ENCODE measurements at places on chromosomes 2 and 18.

GRCh38 chr2:32746669-32747068 lies 118.8 kb downstream of the TTC27 start:
- no peak for DNase-seq

GRCh38 chr2:190726255-190726654 lies 77.4 kb downstream of the NAB1 start:
- DNase-seq: no peak

- DNase-seq: no peak
These were observed 3.5 kb upstream of the DSC2 start for GRCh38 chr18:31105733-31106132.

DNA sequence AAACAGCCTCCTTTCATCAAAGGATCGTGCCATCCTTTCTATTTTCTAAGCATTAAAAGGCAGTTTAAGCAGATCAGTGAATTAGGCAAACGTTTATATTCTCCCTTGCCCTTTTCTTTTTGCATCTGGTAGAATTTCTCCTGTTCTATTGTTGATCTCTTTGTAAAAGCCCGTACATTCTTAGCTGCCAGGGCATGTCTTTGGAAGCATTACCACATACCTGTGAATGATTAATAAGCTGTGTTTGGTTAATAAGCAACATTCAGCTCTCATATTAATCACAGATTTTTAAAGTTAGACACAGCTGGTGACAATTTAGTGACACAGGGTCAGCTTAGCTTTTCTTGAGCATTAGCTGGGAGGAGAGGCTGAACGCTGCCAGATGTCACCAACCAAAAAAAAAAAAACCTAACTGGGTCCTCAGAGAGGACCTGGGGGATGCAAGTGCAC lies 33.8 kb upstream of the CYP1B1 start:
- no peak for DNase-seq

DNA sequence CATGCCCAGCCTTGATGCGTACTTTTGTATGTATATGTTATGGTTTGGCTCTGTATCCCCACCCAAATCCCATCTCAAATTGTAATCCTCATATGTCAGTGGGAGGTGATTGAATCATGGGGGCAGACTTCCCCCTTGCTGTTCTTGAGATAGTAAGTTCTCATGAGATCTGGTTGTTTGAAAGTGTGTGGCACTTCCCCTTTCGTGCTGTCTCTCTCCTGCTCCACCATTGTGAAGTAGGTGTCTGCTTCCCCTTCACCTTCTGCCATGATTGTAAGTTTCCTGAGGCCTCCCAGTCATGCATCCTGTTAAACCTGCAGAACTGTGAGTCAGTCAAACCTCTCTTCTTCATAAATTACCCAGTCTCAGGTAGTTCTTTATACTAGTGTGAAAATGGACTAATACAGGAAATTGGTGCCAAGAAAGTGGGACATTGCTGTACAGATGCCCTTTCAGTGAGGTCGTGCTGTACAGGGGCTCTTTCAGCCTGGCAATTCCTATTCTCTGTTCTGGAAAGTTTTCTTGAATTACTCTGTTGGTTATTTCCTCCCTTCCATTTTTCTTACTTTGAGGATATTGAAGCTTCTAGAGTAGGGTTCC lies 38.2 kb downstream of the KCMF1 start:
- DNase-seq: no peak

DNA sequence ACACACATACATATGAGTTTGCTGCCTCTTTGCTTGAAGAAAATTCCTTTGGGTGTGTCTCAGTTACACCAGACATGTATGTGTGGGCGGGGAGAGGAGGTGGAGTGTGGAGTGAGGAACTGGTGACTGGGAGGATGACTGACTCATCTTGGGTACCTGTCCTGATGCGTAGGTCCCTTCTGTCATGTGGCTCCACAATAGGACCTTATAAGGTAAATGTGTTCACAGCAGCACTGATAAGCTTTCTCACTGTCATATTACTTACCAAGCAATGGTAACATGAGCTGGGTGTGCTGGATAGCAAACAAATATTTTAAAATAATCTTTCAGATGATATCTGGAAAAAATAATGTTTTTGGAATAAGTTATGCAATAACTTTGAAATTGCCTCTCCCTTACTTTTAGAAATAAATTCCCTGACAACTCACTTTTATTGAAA lies 45.1 kb downstream of the SLC9A2 start:
- DNase-seq: no peak

DNA sequence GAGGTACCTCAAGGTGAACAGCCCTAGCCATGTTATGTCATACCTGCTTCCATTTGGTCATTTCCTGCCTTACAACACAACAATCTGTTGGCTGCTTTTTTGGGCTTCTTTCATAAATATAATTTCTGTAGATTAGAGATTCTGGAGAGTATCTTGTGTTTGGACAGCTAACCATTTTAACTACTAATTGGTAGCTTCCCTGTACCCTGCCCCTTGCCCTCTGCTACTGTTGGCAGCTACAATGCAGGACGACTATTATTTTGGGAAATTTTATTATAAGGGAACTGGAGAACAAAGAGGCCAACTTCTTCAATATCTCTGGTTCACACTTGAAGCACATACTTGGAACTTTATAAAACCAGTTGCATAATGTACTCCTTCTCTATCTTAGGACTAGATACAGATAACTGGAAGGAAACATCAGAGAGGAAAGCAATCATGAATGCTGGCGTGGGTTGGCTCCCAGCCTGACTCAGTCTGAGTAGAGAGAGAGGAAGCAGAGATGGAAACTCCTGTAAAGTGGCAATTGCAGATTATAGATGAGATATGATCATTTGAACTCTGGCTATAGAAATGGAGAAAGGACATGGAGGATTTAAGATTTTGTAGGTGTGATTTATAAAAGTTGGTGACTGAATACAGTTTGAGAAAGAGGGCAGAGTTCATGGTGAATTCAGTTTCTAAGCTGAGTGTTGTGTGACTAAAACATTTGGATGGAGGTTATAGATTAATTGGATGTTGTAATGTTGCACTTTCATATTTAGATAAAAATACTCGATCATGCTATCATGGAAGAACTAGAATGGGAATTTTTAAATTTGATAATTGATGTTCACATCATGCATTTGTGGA lies 74.5 kb downstream of the MDH1 start:
- no peak for DNase-seq

GRCh38 chr2:12718015-12718671 lies 1.4 kb downstream of the TRIB2 start:
- DNase-seq: peak; percentile 54

DNA sequence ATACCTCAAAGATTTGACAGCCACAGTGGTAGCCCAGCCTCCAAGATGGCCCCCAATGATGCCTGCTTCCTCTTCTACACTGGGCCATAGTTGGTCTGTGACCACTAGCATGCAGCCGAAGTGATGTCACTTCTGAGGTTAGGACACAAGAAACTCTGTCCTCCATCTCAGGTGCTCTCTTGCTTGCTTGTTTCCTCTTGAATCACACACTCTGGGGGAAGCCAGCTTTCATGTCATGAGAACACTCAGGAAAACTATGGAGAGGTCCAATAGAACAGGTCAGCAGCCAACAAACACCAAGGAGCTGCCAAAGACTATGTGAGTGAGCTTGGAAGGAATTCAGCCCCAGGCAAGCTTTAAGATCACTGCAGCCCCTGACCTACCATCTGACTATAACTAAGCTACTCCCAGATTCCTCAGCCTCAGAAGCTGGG lies 3.3 kb upstream of the ADAM17 start:
- DNase-seq: peak; percentile 98

GRCh38 chr2:10738192-10738591 lies 16.8 kb downstream of the ATP6V1C2 start:
- no peak for DNase-seq

DNA sequence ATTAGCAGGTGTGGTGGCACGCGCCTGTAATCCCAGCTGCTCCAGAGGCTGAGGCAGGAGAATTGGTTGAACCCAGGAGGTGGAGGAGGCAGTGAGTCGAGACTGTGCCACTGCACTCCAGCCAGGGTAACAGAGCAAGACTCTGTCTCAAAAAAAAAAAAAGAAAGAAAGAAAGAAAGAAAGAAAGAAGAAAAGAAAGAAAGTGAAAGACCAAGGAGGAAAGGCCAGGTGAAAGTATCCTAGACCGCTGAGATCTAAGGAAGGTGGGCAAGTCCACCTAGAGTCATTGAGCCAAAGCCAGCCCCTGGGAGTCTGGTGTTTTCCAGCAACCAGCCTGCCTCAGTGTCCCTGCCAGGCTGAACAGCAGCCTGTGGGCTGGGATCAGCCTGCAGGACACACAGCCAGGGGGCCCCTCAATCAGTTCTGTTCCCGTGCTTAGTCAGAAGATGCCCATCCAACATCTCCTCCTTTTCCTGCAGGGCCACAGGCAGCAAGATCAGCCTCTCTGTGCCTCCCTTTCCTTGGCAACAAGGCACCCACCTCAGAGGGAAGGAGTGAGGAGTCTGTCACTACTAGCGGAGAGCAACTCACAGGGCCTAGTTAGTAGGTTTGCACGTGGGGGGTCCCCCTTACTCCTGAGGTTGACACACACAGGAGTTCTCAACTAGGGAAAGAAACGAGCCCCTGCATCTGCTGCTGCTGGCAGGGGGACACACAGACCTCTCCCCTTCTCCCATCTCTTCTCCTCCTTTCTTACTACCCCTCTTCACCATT lies 64.1 kb downstream of the SMAD7 start:
- DNase-seq: no peak

All from EL (cell line).